ENCODE measurements at places on chromosomes 12 and 14.

DNA sequence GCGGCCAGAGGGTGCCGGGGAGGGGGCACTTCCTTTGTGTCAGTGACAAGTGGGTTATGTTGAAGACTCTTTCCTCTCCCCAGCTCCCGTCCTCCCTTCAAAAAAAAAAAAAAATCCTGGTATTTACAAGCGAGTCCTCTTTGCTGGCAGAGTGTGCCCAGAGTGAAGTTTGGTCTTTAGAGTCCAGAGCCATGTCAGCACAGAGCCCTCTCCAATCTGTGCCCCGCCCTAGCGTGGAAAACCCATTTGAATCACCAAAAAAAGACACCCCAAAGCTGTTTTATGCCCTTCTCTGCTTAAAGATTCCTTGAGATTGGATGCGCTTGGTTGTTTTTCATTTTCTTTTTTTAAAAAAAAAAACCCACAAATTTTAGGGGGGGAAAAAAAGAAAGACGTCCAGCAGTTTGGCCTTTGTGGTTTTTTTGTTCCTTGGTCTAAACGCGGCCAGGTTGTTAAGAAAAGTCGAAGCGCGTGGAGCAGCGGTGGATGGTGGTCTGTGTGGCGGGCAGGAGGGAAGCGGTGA lies 3.3 kb downstream of the NKX2-1 start:
- no peak for DNase-seq

DNA sequence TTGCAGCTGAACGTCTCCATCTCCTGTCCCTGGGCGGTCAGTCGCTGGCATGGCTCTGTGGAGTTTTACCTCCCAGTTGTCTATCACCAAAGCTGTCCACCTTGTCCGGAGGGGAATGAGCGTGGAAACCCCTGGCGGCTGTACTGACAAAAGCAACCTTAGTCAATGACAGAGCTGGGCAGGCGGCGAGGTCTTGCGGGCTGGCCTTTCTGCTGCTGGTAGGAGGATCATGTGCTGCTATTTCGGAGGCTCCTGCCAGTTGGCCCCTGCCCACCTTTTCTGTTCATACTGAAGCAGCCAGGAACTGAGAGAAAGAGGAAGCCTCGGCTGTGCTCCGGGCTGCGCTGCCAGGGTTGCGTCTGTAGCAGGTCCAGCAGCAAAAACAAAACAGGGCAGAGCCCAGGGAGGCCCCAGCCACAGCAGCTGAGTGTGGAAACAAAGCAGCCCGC lies 57.7 kb downstream of the HMGA2 start:
- DNase-seq = no peak

- DNase-seq = no peak
Observed at GRCh38 chr12:62933220-62933601, 1.7 kb downstream of the PPM1H start.

DNA sequence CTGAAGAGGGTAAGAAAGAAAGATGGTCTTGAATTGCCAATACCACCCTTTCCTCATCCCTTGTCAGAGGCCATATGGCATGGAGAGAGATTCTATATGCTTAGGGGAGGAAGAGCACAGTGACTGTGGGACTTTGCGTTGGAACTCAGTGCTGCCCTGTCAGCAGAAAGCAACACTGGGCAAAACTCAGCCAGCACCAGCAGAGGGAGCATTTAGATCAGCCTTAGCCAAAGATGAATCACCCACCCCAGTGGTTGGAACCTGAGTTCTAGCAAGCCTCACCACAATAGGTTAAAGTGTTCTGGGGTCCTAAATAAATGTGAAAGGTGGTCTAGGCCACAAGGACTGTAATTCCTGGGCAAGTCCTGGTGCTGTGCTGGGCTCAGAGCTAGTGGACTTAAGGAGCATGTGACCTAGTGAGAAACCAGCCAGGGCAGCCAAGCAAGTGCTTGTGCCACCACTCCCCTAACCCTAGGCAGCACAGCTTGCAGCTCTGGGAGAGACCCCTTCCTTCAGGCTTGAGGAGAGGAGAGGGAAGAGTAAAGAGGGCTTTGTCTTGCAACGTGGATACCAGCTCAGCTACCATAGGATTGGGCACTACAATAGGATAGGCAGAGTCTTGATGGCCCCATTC lies 11.4 kb upstream of the BCAT1 start:
- DNase-seq = no peak

DNA sequence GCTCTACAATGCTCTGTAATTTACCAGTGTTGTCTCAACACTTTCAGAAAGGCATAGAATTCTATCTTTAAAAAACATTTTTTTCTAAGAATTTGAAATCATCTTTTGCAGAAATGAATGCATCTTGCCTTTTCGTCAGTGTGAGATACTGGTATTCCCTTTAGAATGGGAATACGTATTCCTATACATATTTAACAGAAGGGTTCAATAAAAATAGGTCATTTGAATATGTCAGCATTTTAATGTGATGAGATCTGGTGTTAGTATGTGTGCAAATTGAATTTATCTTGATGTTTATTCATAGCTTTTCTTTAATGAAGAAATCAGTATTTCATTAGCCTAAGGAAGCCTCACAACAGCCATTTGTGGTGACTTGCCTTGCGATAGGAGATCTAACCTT lies 44.2 kb downstream of the WDR20 start:
- no peak for DNase-seq

- no peak for DNase-seq
Observed at GRCh38 chr14:83529531-83529930, 1995.9 kb upstream of the SEL1L start.

GRCh38 chr12:57584690-57585089 lies 6.3 kb upstream of the PIP4K2C start:
- DNase-seq = no peak

DNA sequence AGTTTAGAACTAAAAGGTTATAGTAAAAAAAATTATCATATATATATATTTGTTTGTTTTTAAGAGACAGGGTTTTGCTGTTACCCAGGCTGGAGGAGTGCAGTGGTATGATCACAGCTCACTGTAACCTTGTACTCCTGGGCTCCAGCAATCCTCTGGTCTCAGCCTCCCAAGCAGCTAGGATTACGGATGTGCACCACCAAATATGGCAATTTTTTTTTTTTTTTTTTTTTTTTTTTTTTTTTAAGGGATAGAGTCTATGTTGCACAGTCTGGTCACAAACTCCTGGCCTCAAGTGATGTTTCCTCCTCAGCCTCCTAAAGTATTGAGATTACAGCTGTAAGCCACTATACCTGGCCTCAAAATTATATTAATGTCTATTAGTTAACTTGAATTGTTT lies 48.7 kb downstream of the PAPLN start:
- DNase-seq = no peak

DNA sequence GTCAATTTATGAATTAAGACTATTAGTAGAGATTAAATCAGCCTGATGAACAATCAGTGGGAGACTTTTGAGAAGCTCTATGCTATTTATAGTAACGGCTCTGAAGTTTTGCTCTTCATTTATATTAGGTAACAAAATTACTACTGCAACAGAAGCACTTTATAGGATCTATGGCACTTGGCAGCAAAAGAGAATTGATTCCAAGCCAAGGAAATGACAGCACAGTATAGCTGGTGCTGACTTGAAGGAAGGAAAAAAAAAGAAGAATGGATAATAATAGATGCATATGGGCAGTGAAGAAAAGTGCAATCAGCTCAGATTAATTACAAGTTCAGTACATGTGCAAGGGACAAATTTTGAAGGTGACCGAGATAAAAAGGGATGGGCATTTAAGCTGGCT lies 228.2 kb upstream of the PPFIA2 start:
- no peak for DNase-seq

DNA sequence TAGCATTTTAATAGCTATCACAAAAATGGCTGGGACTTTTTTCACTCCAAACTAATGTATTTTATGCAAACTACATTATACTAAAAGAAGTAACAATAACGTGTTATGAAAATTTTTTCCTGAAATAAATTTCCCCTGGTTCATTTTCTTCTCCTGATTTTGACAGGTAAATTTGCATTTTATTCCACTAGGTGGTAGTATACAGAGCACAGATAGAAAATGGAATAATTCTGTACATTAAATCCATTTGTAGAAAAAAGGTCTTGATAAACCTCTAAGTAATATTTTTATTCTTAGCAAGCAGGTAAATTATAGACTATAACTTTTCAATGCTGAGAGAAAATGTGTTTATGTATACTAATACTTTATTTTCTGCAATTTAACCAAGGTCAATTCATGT lies 96.5 kb downstream of the BCAT1 start:
- no peak for DNase-seq

DNA sequence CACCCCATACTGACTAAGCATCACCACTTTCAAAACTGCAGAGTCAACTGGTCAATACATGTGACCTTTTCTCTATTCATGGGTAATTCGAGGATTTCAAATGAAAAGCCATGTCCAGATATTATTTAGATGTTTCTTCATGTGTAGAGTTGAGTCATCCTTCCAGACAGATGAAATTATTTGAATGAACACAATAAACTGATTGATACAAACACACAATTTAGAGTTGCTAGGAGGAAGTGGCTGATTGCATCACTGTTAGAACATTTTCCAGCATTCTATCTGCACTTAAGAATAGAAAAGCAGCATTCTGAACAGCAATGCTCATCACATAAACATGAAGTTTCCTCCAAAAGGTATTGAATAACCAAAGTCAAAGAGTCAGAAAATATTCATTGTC lies 273.5 kb upstream of the SOX5 start:
- DNase-seq = no peak

DNA sequence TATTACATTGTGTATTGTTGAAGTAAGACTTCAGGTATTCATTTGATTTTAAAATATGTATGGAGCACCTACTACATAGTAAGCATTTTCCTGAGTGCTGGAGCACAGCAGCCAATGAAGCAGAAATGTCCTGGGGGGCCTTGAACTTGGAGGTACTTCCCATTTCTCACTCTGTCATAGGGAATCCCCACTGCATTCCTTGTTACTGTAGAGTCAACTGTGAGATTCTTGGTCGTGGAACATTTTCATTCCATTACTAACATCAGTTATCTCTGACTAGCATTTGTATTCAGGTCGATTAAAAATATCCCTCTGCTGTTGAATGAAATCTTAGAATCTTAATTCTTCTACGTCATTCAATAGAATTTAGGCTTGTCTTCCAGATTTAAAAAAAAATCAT lies 66.7 kb downstream of the PDE3A start:
- DNase-seq = no peak

GRCh38 chr12:127179176-127179575 lies 1087.8 kb upstream of the TMEM132C start:
- no peak for DNase-seq

Measured in HFF-Myc (cell line).